Memory B cell (primary cell): ENCODE measurements at places on chromosomes 3 and 15.

- peak; percentile 25 for DNase-seq
Measured at GRCh38 chr3:15812183-15812582, 14.4 kb upstream of the ANKRD28 start.

GRCh38 chr3:81726735-81727134 is 34.7 kb downstream of the GBE1 start:
- no peak for DNase-seq

DNA sequence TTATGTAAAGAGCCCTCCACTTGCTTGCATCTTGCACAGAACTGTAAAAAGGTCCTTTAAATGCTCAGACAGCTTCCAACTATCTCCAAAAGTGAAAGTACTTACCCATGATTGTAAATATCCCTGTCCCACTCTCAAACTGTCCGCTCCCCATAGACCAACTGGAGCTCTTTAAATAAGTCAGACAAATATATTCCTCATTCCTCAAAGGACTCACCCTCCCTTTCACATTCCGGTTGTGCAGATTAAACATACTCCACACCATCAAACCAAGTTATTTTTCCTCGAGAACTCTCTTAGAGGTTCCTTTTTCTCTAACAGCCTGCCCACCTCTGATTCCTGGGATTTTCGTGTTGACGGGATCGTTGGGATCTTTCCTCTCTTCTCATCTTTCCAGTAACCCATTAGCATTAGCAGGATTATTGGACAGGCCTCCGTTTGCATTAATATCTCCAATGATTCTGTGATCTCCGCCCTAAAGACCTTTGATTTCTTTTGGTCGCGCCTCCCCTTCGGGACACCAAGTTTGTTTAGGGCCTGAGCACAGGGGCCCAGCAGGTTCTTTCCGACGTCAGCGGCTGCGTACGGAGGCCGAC is 763 bp downstream of the GOLGB1 start:
- no peak for DNase-seq

DNA sequence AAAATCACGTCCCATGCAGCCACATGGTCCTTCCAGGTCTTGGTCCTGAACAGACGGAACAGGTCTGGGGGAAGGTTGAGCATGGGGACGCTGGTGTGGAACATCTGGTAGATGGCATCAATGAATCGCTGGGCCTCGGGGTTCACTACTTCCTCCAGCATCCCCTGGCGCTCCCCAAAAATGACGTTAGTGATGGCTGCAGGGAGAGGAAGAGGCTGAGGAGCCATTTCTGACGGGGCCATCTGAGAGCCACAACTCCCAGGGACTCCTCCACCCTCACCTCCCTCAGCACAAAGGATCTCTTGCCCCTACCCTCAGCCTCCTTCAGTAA is 23.7 kb downstream of the CYP11A1 start:
- DNase-seq = no peak

DNA sequence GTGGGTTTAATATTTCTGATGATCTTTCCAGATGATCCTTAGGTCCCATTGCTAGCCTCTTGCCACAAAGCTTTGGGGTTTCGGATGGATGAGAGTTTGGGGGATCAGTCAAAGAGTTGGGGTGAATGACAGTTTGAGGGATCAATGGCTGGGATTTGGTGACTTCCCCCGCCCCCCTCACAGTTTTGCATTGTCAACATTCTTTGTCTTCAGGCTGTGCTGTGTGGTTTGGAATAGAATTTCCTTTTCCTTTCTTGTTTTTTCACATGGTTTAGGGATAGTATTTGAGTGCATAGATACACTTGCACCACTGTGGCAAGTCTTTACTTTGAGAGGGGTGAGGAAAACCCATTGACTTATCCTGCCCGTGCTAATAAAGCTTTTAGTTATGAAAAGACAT is 14.3 kb downstream of the MEF2A start:
- no peak for DNase-seq

- no peak for DNase-seq
Measured at GRCh38 chr3:51696954-51697353, 9.9 kb upstream of the GRM2 start.

DNA sequence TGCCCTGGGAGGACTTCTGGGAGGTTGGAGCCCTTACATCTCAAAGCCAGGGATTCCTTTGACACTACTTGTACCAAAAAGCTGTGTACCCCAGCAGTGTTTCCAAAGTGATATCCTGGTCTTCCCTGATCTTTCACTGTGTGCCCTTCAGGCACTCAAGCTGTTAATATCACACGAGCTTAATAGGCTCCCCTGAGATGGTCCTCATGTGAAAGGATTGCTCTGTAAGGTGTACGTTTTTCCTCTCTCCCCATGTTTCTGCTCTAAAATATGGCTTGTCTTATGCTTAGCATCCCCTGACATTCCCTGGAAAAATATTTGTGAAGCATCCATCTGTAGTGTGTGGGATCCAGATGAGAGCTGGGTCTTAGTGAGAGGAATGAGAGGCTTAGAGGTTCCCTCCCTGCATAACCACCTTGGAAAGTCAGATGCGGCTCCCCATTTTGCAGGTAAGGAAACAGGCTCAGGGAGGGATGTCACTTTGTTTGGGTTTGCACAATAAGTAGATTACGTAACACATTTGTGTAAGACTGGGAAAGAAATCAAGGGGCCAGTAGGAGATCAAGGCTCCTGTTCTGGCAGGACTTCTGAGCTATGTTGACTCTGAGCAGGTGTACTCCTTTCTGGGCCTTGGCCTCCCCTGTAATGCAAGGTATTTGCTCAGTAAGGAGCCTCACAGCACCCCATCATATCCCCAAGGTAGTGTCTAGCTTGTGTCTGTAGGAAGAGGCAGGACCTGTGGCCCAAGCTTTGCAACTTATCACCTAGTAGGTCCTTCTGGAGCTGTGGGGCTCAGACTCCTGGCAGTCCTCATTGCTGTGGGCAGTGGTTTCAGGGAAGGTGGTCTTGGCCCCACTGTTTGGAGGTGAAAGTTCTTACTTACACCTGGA is 667 bp upstream of the ACOX2 start:
- no peak for DNase-seq

- no peak for DNase-seq
Measured at GRCh38 chr3:113245761-113246161, 34.4 kb downstream of the BOC start.

- DNase-seq = no peak
Measured at GRCh38 chr3:56458496-56459103, 9.7 kb downstream of the ERC2 start.

GRCh38 chr3:136899622-136900158 is 37.7 kb downstream of the NCK1 start:
- DNase-seq = no peak
